Activated CD4-positive, CD25-positive, alpha-beta regulatory T cell treated with anti-CD3 and anti-CD28 coated beads, Interleukin-2, amount 50 U/mL, for 16 hours (primary cell): ENCODE measurements at places on chromosomes 11 and 22.
A peak's percentile ranks its signal among the peaks of the same experiment; 100 is the strongest.

DNA sequence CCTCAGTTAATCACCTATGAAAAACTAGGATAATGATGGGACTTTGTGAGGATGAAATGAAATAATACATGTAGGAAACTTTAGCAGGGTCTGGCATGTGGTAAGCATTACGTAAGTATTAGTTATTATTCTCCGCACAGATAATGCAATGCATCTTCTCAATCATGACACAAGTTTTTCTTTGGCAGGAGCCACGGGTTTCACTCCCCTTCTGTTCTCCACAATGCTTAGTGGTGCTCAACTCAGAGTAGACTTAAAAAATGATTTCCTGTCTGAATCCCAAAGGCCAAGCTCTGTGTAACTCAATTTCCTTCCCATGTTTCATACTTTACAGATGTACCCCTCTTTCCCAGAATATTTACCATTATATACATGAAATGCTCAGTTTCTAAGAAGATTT is 82.9 kb downstream of the CCDC34 start:
- DNase-seq = no peak

DNA sequence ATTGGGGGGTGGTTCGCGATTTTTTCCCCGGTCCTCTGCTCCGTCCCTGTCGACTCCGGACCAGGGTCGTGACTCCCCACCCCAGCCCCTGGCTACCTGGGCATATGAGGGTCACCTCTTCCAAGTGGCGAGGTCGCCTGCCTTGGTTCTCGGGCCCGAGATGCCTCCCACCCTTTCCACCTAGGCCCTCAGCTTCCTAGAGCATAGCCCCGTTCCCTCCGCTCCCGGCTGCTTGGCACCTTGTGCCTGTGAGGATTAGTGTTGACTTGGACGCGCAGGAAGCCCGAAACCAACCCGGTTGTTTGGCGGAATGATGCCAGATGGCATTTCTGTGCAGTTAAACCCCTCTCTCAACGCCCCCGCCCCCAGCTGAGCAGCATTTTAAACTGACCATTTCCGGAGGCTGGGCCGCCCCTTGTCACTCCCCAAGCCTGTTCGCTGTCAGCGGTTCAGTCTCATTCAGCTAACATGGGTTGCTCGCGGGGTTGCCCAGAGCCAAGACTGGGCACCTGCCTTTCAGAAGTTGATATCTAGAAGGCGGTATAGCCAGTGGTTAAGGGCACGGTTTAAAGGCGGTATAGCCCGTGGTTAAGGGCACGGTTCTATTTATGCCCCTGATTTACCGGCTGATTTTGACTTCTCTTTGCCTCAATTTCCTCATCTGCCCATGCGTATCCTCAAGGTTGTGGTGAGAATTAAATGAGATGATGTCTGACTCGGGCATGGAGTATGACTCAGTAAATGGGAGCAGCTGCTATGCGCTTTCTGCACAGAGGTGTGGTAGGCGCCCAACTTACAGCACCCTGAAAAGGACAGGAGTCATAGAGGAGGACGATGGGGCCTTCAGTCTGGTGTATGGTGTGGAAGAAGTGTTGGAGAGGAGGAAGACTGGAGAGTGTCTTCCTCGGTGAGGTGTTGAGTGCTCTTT is 639 bp downstream of the INCENP start:
- no peak for DNase-seq

- DNase-seq = no peak
Observed at GRCh38 chr22:28148816-28149465, 229.9 kb upstream of the PITPNB start.

- DNase-seq = no peak
Observed at GRCh38 chr11:62256281-62256680, 13.7 kb upstream of the SCGB2A2 start.

DNA sequence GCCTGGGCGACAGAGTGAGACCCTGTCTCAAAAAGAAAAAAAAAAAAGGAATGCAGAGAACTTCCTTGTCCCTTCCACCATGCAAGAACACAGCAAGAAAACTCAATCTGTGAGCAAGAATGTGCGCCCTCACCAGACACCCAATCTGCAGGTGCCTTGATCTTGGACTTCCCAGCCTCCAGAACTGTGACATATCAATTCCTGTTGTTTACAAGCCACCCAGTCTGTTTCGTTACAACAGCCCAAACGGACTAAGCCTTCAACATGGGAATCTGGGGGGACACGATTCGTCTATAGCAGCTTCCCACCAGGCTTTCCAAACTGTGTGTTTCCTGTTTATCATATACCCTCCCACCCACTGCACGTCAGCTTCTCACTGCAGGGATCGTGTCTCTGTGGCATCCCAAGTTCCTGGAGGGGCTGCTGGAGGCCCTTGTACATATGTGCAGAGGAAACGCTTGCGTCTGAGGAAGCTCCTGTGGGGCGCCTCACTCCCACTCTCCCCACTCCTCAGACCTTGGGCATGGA is 11.0 kb upstream of the PSMC3 start:
- DNase-seq = no peak

DNA sequence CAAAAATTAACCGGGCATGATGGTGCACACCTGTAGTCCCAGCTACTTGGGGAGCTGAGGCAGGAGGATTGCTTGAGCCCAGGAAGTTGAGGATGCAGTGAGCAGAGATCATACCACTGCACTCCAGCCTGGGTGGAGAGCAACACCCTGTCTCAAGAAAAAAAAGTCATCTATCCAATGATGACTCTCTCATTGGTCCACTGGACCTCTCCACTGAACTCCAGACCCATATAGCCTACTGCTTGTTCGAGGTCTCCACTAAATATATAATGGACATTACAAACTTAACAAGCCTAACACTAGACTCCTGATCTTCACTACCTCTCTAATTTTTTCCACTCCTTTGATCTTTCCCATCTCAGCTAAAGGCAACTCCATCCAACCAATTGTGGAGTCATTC is 33.5 kb upstream of the MTCH2 start:
- no peak for DNase-seq

GRCh38 chr11:129312730-129313503 is 62.7 kb upstream of the BARX2 start:
- DNase-seq = no peak

GRCh38 chr11:91857179-91857578 is 367.4 kb upstream of the FAT3 start:
- no peak for DNase-seq

DNA sequence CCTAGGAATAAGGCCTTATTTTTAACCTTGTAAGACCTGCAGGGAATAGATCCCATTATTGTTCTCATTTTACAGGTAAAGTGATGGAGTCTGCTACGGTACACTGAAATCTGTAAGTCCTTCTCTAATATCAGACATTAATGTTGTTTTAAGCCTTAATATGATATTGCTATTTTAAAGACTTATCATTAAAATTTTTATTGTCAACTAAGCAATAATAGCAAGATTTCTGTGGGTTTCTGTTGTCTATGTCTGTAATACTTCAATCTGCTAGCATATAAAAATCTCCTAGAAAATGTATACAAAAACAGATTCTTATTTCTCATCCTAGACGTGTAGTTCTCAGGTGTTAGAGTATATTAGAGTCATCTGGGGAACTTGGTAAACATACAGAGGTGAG is 317.5 kb upstream of the TENM4 start:
- DNase-seq = no peak

DNA sequence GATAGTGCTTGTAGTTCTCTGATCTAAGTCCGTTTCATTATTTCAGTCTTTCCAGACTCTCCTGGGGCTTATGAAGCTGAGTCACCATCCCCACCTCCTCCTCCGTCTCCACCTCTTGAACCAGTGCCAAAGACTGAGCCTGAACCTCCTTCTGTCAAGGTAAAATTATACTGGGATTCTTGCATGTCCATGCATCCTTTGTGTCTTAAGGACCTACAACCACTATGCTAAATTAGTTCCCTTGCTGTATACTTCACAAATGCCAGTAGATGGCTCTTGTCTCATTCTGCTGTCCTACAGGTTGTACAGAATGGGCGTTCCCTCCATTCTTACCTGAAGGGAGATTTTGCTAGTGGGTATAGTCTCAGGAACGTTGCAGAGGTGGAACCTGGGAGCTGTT is 42.2 kb downstream of the POLD3 start:
- DNase-seq = no peak

- no peak for DNase-seq
Observed at GRCh38 chr11:18254781-18255361, 6.4 kb upstream of the SAA2 start.

DNA sequence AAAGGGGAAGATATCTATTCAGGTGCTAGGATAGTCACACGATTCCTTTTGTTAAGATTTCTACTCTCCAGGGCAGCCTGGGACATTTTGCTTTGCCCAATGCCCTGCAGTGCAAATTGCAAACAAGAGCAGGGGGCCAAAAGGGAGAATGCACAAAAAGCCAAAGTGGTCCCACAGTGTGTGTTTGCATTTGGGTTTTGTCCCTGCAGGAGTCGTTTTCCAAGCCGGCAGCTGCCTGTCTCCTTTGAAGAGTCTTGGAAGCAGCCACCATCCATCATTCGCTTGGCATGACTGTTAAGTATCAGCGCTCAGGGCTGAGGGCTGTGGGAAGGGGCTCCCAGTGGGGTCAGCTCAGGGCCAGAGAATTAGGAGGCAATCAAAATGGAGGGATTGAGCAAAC is 184.7 kb downstream of the MIAT start:
- no peak for DNase-seq

DNA sequence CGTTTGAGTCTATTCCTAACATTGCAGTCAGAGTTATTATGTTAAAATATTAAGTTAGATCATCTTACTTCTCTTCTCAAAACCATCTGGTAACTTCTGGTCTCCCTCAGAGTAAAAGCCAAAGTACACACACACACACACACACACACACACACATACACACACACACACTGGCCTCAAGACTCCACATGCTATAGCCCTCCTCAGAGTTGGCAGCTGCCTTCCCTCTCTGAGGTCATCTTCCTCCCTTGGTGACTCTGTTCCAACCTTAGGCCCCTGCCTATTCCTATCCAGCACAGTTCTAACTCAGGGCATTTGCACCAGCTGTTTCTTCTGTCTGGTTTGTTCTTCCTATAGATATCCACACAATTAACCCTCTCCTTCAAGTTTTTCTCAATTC is 272.0 kb upstream of the SESN3 start:
- no peak for DNase-seq

- peak; percentile 12 for DNase-seq
Observed at GRCh38 chr11:130315354-130315970, 745 bp upstream of the ZBTB44 start.

DNA sequence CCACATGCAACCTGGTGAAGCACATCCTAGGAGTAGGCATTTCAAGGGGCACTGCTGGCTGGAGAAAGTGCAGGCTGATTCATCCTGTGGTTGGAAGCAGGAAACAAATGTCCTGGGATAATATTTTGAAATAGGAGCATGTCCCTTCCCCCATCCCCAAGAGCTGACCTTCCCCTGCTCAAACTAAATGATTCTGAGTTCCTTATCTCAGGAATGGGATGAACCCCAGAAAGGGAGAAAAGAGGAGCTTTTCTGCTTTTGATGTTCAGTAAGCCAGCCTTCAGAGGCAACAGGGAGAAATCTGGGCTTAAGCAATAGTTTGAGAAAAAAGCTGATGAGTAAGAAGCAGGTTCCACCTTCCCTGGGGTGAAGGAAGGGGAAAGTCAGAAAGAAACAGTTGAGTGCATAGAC is 19.5 kb upstream of the SPON1 start:
- DNase-seq = no peak

DNA sequence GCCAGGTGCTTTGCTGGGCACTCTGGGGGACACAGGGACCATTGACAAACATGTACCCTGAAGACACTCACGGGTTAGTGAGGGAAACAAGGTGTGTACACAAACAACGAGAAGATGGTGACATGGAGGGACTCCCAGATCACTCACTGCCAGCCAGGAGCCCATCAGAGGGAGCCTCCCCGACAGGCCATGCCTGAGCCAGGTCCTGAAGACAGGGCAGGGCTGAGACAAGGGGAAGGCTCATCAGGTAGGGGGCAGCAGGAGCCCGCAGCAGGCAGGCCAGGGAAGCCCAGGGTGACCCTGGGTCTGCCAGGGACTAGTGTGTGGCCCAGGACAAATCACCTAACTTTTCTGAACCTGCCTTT is 127.9 kb downstream of the BUD13 start:
- no peak for DNase-seq

- DNase-seq = no peak
Observed at GRCh38 chr11:102459393-102459792, 6.8 kb upstream of the TMEM123 start.

GRCh38 chr22:41555325-41555982 is 5.4 kb upstream of the CSDC2 start:
- DNase-seq = no peak

DNA sequence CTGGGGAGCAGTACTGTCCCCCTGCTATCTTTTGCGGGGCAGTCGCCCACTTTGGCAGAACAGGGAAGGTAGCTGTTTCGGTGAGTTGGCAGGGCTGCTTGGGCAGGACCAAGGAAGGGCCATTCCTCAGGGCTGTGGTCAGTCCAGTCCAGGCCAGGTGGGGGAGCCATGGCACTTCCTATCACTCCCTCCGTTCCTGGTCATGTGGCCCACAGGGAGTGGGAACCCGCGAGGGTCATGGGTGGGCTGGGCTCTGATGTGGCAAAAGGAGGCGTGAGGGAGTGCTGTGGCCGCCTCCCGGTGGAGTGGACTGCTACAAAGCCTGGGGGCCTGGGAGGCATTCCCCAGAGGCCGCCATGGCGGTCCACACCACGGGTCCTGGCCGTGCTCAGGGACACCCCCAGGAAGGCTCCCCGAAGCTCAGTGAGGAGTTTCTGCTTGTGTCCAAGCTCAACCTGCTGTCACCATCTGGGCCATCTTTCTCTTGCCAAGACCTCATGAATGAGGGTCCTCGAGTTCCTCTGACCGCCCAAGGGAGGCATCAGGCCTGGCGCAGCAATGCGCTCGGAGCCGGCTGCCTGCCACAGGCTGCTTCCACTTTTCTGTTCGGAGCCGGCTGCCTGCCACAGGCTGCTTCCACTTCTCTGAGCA is 11.9 kb downstream of the CHID1 start:
- no peak for DNase-seq

GRCh38 chr11:107583629-107584195 is 7.2 kb upstream of the ELMOD1 start:
- no peak for DNase-seq

- no peak for DNase-seq
Observed at GRCh38 chr11:112615238-112615637, 346.0 kb upstream of the NCAM1 start.

DNA sequence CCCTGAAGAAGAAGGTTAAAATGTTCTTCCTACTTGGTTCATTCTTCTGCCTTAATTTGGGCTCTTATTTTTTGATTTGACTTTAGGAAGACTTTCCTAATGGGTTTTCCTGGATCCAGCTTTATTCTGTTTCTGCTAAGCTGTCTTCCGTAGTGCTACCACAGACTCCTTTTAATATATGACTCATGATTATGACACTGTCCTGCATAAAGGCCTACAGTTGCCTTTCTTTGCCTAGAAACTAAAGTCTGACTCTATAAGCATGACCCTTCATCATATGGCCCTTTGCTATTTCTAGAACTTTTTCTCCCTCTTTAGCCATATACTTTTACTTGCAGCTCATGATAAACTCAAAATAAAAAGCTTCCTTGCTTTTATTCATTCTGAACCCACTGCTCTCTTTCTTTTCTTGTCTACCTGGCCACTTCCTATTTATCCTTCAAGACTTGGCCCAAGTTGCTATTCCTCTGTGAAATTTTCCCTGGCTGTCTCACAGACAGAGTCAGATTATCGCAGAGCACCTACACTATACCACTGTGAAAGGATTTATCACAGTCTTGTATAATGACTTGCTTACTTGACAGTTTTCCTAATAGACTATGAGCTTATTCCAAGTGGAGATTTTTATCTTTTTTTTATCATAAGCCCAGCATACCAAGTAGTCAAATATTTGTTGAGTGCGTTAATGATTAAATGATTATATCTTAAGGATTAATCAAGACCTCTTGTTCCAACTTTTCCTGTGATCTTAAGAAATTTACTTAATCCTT is 24.7 kb downstream of the TBCEL start:
- no peak for DNase-seq

GRCh38 chr11:128732471-128733277 is 38.8 kb downstream of the FLI1 start:
- no peak for DNase-seq
